SIG-M5 (cell line): ENCODE measurements at places on chromosomes 4 and X.

- no peak for DNase-seq
These were observed 530.3 kb downstream of the EPHA5 start for GRCh38 chr4:65139998-65140397.

DNA sequence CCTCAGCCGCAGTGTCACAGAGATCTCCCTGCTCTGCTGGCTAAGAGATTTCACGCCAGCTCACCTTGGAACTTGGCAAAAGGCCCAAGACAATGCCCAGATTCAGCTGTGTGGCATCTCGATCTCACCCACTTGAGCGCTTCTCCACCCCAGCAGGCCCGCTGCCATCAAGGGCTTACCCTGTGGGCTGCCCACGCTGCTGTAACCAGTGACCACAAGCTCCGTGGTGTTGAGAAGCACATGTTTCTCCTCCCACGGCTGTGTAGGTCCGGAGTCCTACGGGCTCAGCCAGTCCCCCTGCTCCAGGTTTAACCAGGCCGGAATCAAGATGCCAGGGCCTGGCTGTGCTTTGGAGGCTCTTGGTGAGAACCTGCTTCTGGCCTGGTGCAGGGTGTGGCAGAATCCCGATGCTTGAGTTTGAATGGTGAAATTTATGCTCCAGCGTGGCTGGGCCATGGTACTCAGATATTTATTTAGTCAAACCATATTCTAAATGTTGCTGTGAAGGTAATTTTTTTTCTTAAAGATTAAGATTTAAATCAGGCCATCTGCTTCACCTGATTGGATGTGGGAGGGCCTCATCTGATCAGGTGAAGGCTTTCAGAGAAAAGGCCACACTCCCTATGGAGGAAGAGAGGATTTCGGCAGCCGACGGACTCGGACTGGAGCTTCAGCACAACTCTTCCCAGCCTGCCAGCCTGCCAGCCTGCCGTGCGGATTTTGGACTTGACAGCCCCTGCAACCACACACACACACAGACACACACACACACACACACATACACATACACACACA lies 24.8 kb upstream of the ADRA2C start:
- DNase-seq, result no peak

GRCh38 chrX:109918753-109919152 lies 84.2 kb upstream of the TMEM164 start:
- DNase-seq, result no peak

- no peak for DNase-seq
These were observed 518 bp upstream of the SAT1 start for GRCh38 chrX:23782455-23782854.

GRCh38 chr4:33940281-33940680 lies 2304.0 kb downstream of the ARAP2 start:
- no peak for DNase-seq

DNA sequence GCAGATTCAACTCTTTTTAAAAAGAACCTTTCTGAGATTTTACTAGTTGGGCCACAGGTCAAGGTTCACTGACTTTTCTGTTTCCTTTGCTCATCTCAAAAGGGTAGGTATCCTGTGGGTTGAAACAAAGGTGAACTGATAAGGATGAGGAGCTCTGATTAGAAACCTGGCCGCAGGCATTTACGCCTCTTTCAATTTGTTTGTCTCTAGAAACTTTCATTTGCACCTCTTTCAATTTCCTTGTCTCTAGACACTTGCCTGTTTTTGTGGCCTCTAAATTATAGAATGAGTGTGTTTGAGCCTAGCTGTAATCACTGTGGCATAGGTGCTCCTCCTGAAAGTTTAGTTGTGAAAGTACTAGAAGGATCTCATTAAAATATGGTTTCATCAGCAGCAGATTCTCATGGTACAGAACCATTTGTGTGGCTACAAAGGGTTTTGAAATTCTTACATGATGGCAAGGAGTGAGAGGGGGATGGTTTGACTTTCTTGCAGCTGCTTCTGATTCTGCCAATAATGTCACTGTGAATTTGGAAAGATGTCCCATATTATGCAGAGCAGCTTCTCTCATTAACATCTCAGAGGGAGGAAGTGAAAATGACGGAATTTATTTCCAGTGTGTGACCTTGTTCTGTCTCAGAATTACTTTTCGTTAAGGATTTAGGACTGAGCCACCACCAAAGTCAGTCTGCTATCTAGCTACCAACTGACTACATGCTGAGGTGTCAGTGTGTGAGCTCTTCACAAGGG lies 142.2 kb downstream of the SH2D1A start:
- DNase-seq, result no peak

GRCh38 chr4:183284965-183285364 lies 35.1 kb downstream of the CLDN22 start:
- DNase-seq, result no peak

DNA sequence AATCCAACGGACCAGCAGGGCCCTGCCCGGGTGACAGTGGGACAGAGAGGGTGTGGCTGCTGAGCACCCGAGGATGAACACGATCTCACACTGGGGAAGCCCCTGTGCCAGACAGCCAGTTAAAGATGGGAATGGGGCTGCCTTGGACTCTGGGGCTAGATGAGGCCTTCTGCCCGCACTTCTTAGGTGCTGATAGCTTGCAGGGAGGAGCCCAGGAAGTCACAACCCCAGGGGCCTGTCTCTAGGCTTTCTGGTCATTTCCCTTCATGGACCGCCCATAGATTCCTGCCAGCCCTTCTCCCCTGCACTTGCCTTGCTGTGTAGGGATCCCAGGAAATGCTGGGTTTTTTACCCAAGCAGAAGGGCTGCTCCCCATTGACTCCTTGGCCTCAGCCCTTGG lies 6.2 kb downstream of the ZNF275 start:
- DNase-seq, result no peak

DNA sequence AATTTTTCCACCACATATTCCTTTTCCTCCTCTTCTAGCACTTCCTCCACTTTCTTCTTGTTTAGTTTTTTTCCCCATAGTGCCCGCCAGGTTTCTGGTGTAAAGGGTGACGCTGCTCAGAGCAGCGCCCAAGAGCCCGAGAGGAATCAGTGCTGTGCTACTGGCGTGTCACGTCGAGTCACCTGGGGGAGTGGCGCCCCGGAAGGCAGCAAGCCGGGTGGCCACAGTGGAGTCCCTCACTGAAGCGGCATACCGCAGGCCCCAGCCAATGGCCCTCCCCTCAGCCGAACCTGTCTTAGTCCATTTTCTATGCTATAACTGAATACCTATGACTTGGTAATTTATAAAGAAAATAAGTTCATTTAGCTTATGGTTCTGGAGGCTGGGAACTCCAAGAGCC lies 51.5 kb downstream of the SPIN4 start:
- DNase-seq, result no peak

DNA sequence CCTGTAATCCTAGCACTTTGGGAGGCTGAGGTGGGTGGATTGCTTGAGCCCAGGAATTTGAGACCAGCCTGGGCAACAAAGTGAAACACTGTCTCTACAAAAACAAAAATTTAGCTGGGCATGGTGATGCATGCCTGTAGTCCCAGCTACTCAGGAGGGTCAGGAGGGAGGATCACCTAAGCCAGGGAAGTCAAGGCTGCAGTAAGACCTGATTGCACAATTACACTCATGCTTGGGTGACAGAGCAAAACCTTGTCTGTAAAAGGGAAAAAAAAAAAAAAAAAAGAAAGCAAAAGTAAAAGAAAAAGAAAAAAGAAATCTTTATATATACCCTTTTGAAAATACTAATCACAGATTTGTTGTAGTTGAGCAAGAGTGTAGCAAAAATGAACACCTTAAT lies 801.0 kb upstream of the IGFBP7 start:
- no peak for DNase-seq

DNA sequence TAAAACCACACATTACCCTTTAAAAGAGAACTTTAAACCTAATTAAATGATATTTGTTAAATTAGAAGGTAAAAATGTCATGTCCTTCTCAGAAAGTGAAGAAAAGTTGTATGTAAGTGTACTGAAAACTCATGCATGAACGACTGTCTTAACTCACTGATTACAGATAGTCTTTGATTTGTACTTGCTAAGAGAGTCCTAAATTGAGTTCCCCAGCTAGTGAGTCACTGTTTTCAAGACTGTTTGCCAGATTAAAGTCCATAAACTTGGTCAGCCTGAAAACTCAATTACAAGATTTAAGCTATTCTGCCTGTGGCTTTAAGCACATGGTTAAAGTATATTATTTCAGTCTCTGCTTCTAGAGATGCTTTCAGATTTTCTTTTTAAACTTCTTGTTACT lies 124.9 kb upstream of the ZCCHC13 start:
- DNase-seq, result no peak

- no peak for DNase-seq
These were observed 1086.4 kb upstream of the PCDH10 start for GRCh38 chr4:132062611-132063239.

GRCh38 chrX:43971966-43972961 lies 926 bp downstream of the NDP start:
- no peak for DNase-seq

DNA sequence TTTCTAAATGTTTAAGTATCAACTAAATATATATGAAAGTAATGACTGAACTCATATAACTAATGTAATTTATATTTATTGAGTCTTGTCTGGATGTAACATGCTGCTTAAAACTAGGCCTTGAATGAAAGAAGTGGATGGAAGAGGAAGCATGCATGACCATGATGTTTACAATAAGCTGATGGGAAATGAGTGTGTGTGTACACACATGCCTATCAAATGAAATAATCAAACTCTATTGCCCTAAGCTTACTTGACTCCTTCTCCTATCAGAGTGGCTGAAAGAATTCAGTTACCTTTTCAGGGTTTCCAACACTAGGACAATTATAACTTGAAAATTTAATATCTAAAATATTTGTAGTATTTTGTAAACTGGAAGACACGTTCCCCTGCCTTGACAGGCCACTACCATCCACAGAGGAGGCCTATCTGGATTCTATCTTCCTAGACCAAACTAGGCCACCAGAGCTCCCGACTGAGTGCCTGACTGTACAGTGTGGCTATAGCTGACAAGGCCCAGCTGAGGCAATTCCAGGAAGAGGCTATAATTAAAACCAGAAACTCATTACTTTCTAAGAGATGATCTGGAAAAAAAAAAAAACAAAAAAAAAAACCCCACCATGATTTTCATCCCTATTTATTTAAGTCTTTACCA lies 7.6 kb downstream of the ARSJ start:
- no peak for DNase-seq

DNA sequence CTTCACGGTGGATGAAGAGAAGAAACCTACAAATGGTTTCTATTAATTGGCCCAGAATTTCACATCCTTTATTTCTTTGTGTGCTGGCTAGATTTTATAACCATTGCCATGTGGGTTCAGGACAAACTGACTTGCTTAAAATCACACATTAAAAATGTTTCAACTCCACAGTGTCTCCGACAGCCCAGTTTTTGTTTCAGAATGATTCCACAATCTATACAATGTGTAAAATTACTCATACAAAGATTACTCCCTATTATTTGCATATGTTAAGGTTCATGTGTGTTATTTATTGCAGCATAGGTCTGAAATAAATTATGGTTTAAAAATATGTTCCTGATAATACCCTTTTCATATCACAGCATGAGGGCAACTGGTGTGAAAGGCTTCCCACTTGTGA lies 20.6 kb downstream of the DCHS2 start:
- DNase-seq, result no peak

GRCh38 chr4:123446865-123447474 lies 50.4 kb downstream of the SPRY1 start:
- DNase-seq, result no peak

- DNase-seq, result no peak
These were observed 5.6 kb upstream of the TEC start for GRCh38 chr4:48275247-48275646.

DNA sequence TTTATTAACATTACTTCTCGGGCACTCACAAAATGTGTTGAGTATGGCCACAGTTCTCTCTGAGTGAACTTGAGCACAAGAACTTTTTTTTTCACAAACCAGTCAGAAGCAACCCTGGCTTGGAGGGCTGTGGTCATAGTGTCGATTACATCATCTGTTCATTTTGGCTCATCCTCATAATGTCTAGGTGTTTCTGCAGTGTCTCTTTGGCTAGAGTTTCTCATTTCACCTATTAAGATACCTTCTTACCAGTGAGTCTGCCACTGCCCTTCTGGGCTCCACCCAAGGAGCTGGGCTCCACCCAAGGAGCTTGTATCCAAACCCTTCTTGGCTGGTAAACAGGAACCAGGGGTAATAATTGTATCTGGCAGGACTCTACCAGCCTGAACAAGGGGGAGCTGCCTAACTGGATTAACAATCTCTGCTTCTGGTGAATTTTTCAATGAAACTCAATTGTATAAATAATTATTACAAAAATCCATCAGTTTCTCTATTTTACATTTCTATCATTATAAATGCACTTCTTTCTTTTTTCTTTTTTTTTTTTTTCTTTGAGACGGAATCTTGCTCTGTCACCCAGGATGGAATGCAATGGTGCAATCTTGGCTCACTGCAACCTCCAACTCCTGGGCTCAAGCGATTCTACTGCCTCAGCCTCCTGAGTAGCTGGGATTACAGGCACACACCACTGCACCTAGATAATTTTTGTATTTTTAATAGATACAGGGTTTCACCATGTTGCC lies 667.7 kb upstream of the SLIT2 start:
- no peak for DNase-seq

- no peak for DNase-seq
These were observed 117.8 kb downstream of the AFF1 start for GRCh38 chr4:87052615-87053014.

DNA sequence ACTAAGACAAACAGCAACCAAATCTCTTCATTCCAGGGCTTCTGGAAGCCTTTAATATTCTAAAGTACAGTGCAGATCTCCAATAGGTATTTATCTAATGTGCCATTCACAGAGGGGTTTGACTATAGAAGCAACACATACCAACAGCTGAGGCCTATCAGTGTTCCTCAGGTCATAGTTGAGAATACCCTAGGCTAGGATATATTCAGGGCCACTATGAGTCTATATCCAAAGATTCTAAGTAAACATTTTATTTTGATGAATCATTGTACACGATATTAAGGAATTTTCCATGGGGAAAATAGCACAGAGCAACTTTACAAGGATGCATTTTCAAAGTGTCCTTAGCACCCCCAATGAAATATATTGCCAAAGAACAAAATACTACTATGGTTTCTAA lies 9.7 kb downstream of the SMIM10 start:
- no peak for DNase-seq

DNA sequence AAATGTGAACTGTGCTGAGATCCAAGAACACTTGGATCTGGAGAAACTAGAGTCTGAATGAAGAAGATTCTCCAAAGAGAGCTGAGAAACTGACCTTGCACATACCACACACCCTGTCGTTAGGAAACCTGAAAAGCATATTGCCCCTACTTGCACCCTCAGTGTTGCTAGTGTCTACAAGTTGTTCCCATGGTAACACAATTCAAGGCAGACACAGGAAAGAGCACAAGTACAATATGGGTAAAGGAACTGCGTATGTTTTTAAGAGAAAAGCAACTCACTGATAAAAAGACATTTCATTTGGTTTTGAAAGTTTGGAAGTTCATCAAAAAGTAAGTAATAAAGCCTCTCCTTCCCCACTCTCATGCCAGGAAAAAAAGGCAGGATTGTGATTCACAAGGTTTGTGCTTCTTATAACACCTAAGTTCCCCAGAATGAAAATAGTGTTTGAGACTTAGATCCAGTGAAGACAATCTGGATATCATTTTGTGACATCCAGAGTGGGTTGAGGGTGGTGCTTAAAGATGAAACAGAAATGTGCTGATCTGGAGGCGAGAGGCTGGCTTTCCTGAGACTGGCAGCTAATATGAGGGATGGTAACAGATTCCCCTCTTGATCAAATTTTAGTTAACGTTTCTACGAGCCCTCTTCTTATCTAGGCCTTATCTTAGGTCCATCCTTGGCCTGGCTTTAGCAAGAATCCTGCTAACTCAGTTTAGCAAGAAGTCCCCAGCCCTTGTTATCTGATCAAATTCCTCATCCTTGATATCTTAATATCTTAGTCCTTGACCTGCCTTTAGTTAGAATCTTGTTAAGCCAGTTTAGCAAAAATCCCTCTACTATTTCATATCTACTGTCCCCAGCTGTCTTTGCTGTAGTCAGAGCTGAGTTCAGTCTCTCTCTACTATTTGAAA lies 42.3 kb downstream of the NIPAL1 start:
- DNase-seq, result no peak
